Upper lobe of left lung (tissue), 6 donors: ENCODE measurements at places on chromosomes 5 and 9. TPM values are rescaled to one million over a fixed set of nuclear protein-coding genes. Genes with fewer than 3 reads are reported as not detected.
A peak's percentile ranks its signal among the peaks of the same experiment; 100 is the strongest.

DNA sequence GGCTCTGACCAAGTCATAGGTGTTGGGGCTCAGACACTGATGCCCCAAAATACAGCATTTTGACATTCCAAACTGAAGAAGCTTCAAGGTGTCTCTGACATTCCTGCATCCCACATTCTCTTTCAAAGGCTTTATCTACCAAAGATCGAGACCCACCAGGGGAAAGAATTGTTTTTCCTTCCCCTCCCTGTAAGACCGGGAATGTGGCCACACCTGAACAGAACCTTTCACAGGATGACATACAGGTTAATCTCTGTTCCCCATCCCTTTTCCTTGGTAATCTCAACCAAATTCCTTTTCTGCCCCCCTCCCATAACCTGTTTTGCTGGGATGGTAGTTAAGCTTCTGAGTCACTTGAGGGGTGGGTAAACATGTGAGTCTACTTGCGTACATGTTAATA is 72.3 kb downstream of the IQGAP2 start:
- H3K27me3 ChIP-seq: no peaks in the 10 kb centered on the region
- no peaks in the 10 kb centered on the region for H3K36me3 ChIP-seq
- DNase-seq: no peak
- peaks cover 4% of the 10 kb centered on the region for H3K4me1 ChIP-seq

GRCh38 chr5:174329738-174330137 is 284.2 kb downstream of the NSG2 start:
- no peaks in the 10 kb centered on the region for H3K27me3 ChIP-seq
- H3K27ac ChIP-seq: no peak overlapping the region
- no peaks in the 10 kb centered on the region for H3K4me1 ChIP-seq
- no peak overlapping the region for H3K4me3 ChIP-seq
- no peak for DNase-seq

GRCh38 chr9:135247227-135247930 is 159.9 kb downstream of the OLFM1 start:
- H3K27ac ChIP-seq: no peak overlapping the region
- no peak overlapping the region for H3K4me3 ChIP-seq
- no peaks in the 10 kb centered on the region for H3K36me3 ChIP-seq

DNA sequence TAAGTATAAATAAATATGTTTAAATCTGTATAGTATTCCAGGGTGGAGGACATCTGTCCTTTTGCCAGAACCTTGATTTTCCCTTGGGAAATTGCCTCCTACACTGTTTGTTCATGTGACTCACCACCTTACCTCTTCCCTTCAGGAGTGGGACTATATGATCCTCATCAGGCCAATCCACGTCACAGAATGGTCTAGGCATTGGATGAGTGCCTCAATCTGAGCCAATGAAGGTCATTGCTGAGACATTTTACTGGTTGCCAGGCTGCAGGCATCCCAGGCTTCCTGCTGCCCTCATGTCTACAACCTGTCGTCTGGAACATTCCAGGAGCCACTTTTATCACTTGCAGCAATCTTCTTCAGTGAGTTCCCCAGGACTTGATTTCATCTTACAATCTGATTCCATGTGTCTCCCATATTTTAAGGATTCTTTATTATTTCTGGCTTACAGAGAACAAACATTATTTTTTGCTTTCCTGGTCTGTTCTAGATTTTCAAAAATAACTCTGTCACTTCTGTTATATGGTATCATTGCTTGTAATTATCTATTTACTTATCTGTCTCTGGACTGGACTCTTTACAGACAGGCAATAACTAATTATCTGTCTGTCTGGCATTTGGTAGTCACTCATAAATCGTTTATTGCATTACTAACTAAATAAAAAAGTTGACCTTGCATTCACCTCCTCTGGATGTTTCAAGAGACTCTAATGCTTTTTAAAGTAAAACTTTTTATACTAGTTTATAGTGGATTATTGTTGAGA is 107.3 kb upstream of the APC start:
- H3K4me3 ChIP-seq: no peak overlapping the region
- H3K27ac ChIP-seq: no peak overlapping the region
- H3K27me3 ChIP-seq: no peaks in the 10 kb centered on the region
- no peak for DNase-seq
- H3K36me3 ChIP-seq: no peaks in the 10 kb centered on the region
- no peaks in the 10 kb centered on the region for H3K4me1 ChIP-seq

DNA sequence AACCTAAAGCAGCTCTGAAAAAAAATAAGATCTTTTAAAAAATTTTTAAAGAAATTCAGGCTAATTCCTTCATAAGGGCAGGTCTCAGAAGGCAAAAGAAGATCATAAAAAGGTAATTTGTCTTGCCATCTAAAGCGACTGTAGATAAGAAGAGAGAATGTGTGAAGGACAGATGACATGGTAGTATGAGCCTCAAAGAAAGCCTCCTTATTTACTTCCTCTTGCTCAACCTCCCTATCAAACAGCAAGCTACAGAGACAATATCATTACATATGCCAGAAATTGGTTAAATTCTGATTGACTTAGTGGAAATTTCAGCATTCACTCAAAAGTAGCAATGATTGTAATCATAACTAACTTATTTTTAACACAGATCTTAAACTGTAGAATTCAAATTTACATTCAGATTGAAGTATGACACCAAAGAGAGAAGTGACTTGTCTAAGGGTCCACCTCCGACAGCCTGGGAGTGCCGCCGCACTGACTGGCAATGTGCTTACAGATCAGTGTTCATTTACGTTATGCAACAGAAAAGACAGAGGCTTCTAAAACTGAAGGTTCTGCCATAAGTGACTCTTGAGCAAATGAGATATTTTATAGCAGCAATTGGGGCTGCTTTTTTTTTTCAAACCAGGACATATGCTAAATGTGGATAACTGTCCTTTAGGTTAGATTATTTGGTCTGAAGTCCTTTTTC is 132.0 kb downstream of the CEMIP2 start:
- H3K27me3 ChIP-seq: no peaks in the 10 kb centered on the region
- no peak for DNase-seq
- no peaks in the 10 kb centered on the region for H3K36me3 ChIP-seq

DNA sequence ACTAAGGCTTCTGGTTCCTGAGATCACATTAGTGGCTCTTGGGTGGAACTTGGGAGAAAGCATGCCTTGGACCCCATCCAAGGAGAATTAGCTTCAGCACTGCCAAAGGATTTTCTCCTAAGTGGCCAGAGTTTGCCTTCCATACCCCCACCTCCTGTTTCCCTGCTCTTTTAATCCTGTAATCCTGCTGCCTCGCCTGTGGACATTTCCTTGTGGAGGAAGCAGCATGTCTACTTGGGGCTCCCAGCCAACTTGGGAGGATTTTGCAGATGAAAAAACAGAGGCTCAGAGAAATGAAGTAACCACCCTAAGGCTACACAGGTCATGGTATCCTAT is 1.6 kb downstream of the ARSI start:
- no peaks in the 10 kb centered on the region for H3K36me3 ChIP-seq
- no peak overlapping the region for H3K4me3 ChIP-seq
- peaks cover 17% of the 10 kb centered on the region for H3K4me1 ChIP-seq
- DNase-seq: no peak
- peaks cover 13% of the 10 kb centered on the region for H3K27me3 ChIP-seq

DNA sequence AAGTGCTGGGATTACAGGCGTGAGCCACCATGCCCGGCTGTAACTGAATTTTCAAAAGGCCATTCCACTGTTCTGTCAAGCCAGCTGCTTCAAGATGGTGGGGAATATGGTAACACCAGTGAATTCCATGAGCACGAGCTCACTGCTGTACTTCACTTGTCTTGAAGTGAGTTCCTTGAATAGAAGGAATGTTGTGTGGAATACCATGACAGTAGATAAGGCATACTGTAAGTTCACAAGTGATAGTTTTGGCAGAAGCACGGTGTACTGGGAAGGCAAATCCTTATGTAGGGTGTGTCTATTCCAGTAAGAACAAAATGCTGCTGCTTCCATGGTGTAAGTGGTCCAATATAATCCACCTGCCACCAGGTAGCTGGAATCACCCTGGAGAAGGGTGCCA is 6.6 kb upstream of the PRXL2C start:
- H3K27ac ChIP-seq: no peak overlapping the region
- H3K27me3 ChIP-seq: no peaks in the 10 kb centered on the region
- no peaks in the 10 kb centered on the region for H3K36me3 ChIP-seq
- no peak overlapping the region for H3K4me3 ChIP-seq
- H3K4me1 ChIP-seq: peaks cover 5% of the 10 kb centered on the region

- H3K36me3 ChIP-seq: no peaks in the 10 kb centered on the region
- DNase-seq: no peak
- H3K27ac ChIP-seq: peak overlapping the region; percentile 15
- H3K4me1 ChIP-seq: peaks cover 22% of the 10 kb centered on the region
- H3K27me3 ChIP-seq: no peaks in the 10 kb centered on the region
Observed at GRCh38 chr5:149680810-149681221, 49.3 kb upstream of the PPARGC1B start.

- no peaks in the 10 kb centered on the region for H3K27me3 ChIP-seq
- H3K27ac ChIP-seq: peak overlapping the region; percentile 32
- peak; percentile 67 for DNase-seq
- no peak overlapping the region for H3K4me3 ChIP-seq
- H3K4me1 ChIP-seq: peaks cover 15% of the 10 kb centered on the region
Observed at GRCh38 chr9:1231998-1232919, 182.1 kb downstream of the DMRT2 start.

DNA sequence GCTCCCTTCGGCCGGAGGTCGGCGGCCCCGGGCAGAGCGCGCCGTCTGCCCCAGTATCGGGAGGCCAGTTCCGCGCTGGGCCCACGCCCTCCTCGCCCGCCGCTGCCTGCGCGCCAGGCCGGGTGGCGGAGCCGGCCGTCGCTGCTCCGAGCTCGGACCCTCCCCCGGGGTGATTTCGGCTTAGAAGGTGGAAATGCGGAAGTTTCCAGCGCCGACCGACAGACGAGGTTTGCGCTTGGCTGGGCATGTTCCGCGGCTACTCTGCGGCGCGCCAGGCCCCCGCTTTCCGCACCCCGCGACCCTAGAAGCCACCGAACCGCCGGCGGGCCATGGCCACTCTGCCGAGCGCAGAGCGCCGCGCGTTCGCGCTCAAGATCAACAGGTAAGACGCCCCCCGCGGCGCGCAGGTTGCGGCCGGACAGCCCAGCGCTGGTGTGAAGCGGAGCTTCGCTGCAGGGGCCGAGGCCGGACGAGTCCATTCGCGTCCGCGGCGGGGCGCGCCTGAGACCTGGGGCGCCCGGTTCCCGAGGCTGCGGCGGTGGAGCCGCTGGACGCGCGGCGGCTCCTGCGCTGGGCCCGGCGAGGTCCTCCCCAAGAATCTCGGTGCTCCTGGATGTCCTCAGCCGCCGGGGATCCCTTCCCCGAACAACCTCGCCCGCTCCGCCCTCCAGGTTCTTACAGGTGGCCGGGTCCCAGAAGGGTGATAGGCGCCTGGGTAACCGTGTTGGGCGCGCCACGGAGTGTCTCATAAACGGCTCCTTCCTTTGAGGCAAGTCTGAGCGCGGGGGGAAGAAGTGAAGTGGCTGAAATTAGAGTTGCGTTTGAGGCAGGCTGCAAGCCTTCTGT is at the start of gene DOCK8:
DOCK8 (plus strand) TSS at position 218 of the 846 bp plus-strand sequence; CDS start at position 330, 112 bp downstream.
- H3K4me1 ChIP-seq: peaks cover 37% of the 10 kb centered on the region
- H3K27ac ChIP-seq: peak within 1 kb of the TSS; percentile 96
- H3K36me3 ChIP-seq: no peaks in the 10 kb centered on the region

DNA sequence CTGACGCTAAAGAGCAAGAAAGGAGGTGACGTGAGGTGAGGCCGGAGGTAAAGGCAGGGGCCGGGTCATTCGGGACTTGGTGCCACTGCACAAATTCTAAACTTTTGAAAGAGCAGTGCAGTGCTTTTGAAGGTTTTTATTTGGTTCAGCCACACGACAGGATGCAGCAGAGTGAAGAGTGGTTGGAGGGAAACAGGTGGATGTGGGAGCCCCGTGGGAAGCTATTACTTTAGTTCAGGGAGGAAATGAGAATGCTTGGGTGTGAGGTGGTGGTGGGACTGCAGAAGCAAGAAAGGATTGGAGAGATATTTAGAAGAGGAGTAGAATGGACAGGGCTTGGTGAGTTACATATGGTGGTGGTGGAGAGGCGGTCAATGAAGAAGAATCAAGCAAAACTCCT is 64.7 kb upstream of the ITGA2 start:
- no peaks in the 10 kb centered on the region for H3K36me3 ChIP-seq
- DNase-seq: no peak
- H3K4me1 ChIP-seq: no peaks in the 10 kb centered on the region
- H3K27ac ChIP-seq: no peak overlapping the region

The SURF1 gene
- 56.4 TPM for total RNA-seq

The SNAPC4 gene
- 17.9 TPM for total RNA-seq

The SLIT3 gene
- 45.5 TPM for total RNA-seq

The GPR151 gene
- not detected for total RNA-seq

The CHSY3 gene
- 6.1 TPM for total RNA-seq

The TPRN gene
- 33.1 TPM for total RNA-seq

The CARD9 gene
- 24.2 TPM for total RNA-seq
